Type B pancreatic cell (in vitro differentiated cells): ENCODE measurements at places on chromosomes 6 and 20. TPM values are rescaled to one million over a fixed set of nuclear protein-coding genes. Genes with fewer than 3 reads are reported as not detected.

- no peaks in the 10 kb centered on the region for H3K27me3 ChIP-seq
- no peak for DNase-seq
- H3K4me1 ChIP-seq, result peaks cover 25% of the 10 kb centered on the region
- H3K4me3 ChIP-seq, result no peak overlapping the region
Observed at GRCh38 chr6:116446399-116446798, 14.8 kb upstream of the CALHM6 start.

DNA sequence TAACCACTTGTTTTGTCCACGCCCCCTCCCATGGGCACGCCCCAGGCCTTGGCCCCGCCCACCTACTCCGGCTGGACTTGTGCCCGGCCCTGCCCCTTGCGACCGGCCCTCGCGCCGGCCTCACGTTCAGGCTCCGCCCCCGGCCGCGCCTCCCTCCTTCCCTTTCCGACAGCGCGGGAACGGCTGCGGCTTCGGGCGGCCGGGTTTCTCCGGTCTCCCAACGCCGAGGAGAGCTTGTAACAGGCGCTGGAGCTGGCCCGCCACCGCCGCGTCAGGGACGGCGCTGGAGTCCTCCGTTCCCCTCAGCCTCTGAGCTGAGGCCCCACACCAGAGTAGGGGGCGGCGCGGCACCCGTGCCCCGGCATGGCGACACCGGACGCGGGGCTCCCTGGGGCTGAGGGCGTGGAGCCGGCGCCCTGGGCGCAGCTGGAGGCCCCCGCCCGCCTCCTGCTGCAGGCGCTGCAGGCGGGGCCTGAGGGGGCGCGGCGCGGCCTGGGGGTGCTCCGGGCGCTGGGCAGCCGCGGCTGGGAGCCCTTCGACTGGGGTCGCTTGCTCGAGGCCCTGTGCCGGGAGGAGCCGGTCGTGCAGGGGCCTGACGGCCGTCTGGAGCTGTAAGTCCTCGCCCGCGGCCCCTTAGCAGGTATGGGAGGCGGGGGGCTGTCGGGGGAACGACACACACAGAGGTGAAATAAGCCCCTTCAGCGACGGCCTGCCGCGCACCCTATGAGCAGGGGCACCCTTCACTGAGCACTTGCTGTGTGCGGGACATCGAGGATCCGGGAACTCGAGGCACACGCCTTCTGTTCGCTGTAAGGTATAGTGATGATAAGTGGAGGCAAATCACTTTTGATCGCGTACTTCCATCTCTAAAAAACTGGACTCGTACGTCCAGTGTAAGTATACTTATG, at the start of gene FANCE:
TSS of gene FANCE (plus strand) at position 156 of the 908 bp plus-strand sequence. CDS start at position 364, 208 bp downstream.
- DNase-seq, result peak; percentile 98
- H3K27ac ChIP-seq, result peak within 1 kb of the TSS; percentile 80

DNA sequence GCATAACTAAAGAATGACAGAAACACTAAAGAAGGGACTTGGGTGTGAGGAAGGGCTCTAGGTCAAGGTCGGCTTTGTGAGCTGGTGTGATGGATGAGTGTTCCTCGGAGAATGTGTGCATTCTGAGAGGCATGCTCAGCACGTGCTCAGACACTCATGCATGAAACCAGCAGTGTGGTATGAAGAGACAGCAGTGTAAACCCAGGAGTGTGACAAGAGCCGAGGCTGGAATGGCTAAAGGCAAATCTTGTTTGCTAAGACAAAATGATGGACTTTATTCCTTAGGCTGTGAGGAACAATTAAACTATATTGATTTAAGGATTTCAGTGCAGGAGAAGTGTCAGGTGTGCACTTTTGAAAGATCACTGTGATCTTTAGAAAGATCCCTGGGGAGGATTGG, 107.4 kb upstream of the MAP7 start:
- no peak overlapping the region for H3K4me3 ChIP-seq
- H3K4me1 ChIP-seq, result no peaks in the 10 kb centered on the region
- DNase-seq, result no peak
- no peak overlapping the region for H3K27ac ChIP-seq

The BTBD3 gene
- 75.8 and 114 TPM in 2 replicates for total RNA-seq

- H3K4me3 ChIP-seq, result no peak overlapping the region
- no peak for DNase-seq
- H3K36me3 ChIP-seq, result peaks cover 21% of the 10 kb centered on the region
- H3K27ac ChIP-seq, result no peak overlapping the region
- H3K4me1 ChIP-seq, result peaks cover 5% of the 10 kb centered on the region
- H3K27me3 ChIP-seq, result no peaks in the 10 kb centered on the region
Observed at GRCh38 chr20:34806255-34806654, 19.2 kb downstream of the NCOA6 start.
